CD8-positive, alpha-beta T cell (primary cell): ENCODE measurements at places on chromosomes 4 and X.

- no peak for DNase-seq
These were observed 116.3 kb downstream of the SORBS2 start for GRCh38 chr4:185695743-185696142.

DNA sequence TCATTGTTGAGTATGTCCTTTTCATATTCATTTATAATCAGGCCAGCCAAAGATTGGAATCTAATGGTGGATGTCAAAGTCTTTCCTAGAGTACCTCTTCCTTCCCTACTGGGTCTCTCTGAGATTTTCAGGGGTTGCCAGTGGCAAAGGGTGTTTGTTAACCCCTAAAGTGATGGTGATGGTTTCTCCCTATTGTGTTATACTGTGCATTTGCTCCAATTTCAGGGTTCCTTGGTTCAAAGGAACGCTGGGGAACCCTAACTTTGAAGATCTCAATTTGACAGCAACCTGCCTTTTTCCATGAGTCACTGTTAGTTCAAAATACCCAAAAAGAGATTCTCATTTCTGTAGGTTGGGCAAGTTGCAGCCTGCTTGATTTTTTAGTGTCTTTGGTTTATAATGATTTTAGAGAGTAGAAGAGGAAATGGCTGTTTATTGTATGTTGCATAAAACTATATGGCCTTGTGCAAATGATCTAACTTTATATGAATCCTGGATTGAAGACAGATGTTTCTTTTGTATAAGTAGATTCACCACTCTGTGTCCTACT, 23.0 kb downstream of the GAB1 start:
- DNase-seq, result no peak

GRCh38 chrX:54785901-54786300, 12.2 kb downstream of the ITIH6 start:
- no peak for DNase-seq

- DNase-seq, result no peak
These were observed 34.1 kb upstream of the HHIP start for GRCh38 chr4:144611850-144612249.

- no peak for DNase-seq
These were observed 72.2 kb downstream of the CWH43 start for GRCh38 chr4:49058306-49058705.

- DNase-seq, result no peak
These were observed 29.1 kb downstream of the RASGEF1B start for GRCh38 chr4:81442484-81443085.

GRCh38 chr4:183248201-183248600, 71.9 kb downstream of the CLDN22 start:
- DNase-seq, result no peak

GRCh38 chr4:74016068-74016467, 17.6 kb upstream of the CXCL5 start:
- no peak for DNase-seq

DNA sequence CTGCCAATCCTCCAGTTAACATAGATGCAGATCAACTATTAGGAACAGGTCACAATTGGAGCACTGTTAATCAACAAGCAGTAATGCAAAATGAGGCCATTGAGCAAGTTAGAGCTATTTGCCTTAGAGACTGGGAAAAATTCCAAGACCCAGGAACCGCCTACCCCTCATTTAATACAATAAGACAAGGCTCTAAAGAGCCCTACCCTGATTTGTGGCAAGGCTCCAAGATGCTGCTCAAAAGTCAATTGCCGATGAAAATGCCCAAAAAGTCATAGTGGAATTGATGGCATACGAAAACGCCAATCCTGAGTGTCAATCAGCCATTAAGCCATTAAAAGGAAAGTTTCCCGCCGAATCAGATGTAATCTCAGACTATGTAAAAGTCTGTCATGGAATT, 20.5 kb upstream of the TRIM61 start:
- DNase-seq, result no peak
